ENCODE measurements at places on chromosomes 2 and 18. TPM values are rescaled to one million over a fixed set of nuclear protein-coding genes. Genes with fewer than 3 reads are reported as not detected.
A peak's percentile ranks its signal among the peaks of the same experiment; 100 is the strongest.

LGALSL gene
- total RNA-seq = 12.2 TPM

NRBP1 gene
- total RNA-seq = 65.9 TPM

DNA sequence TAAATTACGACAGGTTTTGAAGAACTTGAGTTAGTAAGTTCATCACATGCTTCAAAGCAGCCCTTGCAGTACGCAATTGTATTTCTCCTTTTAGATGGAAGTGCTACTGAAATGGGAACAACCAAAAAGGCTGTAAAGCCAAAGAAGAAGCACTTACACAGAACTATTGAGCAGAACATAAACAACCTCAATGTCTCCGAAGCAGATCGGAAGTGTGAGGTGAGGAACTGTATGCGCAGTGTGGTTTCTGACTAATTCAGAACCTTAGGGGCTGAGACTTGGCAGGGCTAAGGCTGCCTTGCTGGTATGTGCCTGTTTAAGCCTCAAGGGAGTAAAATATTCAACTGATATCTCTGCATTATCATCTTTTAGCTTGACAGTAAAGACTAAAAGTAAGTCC, 8.4 kb downstream of the NCAPH start:
- no peak overlapping the region for H3K27ac ChIP-seq
- H3K36me3 ChIP-seq = peaks cover 16% of the 10 kb centered on the region
- H3K27me3 ChIP-seq = no peaks in the 10 kb centered on the region
- no peak for DNase-seq
- no peaks in the 10 kb centered on the region for H3K4me1 ChIP-seq

DNA sequence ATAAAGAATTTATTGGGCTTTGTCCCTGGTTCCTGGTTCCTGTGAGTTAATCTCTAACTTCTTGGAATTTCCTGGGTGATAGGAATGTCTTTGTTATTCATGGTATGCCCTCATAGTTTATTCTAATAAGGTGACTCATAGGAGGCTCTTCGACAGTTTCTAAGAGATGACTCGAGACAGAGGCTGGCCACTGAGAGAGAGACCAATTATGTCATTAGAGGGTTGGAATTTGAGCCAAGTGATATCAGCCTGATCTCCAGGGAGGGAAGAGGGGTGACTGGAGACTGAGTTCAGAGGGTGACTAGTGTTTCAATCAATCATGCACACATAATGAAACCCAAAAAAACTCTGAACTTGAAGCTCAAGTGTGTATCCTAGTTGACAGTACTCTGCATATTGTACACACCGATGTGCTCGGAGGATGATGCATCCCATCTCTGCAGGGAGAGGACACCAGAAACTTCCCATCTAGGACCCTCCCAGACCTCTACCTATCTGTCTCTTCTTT, 185.7 kb downstream of the MTCL1 start:
- H3K27ac ChIP-seq = no peak overlapping the region
- peak; percentile 13 for DNase-seq
- no peaks in the 10 kb centered on the region for H3K4me1 ChIP-seq
- no peak overlapping the region for H3K4me3 ChIP-seq
- H3K27me3 ChIP-seq = no peaks in the 10 kb centered on the region

DNA sequence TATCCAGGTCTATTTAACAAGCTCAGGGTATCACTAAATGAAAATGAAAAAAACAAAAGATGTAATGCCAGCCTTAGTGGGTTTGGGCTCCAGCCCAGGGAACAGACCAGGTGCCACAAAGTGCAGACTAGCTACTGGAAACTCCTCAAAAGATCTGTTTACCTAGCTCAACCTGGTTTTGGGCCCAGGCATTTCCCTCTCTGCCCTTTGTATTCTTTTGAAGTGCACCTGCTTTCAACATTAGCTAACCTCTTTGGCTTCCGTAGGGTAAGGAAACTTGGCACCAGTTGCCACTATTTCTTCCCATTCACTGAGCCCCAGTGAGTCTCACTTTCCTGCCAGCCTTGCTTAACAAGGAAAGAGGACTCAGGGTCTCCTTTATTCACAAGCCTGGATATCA, 123.6 kb upstream of the CDCA7 start:
- no peaks in the 10 kb centered on the region for H3K27me3 ChIP-seq
- H3K4me1 ChIP-seq = peaks cover 13% of the 10 kb centered on the region

- H3K27me3 ChIP-seq = peaks cover 3% of the 10 kb centered on the region
- no peaks in the 10 kb centered on the region for H3K4me1 ChIP-seq
- no peak overlapping the region for H3K27ac ChIP-seq
- H3K36me3 ChIP-seq = no peaks in the 10 kb centered on the region
Observed at GRCh38 chr2:233700028-233700635, 7.4 kb downstream of the UGT1A6 start.

DNA sequence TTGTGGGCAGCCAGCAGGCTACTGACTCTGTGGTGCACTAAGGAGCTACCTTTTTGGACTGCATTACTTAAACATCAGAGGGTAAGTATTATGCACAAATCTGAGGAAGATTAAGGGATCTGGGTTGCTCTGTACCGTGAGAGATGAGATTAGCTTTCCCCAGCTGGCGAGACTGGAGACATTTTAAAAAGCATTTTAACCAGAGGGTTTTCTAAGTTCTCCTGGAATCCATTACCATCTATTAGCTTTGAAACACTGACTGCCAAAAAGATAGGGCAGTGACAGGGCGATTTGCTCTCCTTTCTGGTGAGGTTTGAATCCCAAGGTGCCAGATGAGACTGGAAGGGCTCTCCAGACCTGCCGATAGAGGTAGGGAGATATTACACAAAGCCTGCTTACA, 63.2 kb downstream of the LYPD6 start:
- DNase-seq = no peak
- H3K27me3 ChIP-seq = no peaks in the 10 kb centered on the region
- no peaks in the 10 kb centered on the region for H3K36me3 ChIP-seq
- H3K4me3 ChIP-seq = no peak overlapping the region
- no peak overlapping the region for H3K27ac ChIP-seq

DNA sequence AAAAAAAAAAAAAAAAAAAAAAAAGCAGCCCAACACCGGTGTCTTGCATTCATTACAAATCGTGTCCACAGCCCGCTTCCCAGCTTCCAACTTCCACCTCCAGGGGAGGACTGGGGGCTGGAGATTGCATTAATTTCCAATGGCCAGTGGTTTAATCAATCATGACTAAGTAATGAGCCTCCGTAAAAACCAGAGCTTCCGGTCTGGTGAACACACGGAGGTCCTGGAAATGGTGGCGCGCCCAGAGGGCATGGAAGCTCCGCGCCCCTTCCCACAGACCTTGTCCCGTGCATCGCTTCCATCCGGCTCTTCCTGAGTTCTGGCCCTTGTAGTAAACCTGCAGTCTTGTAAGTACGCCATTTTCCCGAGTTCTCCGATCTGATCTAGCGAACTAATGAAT, 43.6 kb downstream of the EEF1B2 start:
- no peak overlapping the region for H3K4me3 ChIP-seq
- no peaks in the 10 kb centered on the region for H3K4me1 ChIP-seq
- H3K27me3 ChIP-seq = no peaks in the 10 kb centered on the region
- H3K36me3 ChIP-seq = no peaks in the 10 kb centered on the region
- DNase-seq = no peak

DNA sequence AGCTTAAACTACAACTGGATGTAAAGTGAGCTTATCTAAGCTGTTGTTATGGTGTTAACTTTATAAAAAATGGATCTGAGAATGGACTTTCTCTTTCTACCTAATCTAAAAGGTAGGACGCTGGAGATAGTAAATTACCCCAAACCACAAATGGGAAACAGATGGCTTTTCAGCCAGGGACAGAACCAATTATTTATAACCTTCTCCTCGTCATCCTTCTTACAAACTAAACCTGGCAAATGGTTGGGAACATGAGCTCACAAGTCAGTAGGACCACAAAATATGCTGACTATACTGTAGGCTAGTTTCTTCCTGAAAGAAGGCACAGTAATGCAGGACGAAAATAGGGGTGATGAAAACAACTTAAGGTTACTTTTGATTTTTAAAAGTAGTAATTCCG, 32.7 kb upstream of the ZDBF2 start:
- no peaks in the 10 kb centered on the region for H3K4me1 ChIP-seq
- H3K36me3 ChIP-seq = no peaks in the 10 kb centered on the region
- H3K4me3 ChIP-seq = no peak overlapping the region
- H3K27me3 ChIP-seq = no peaks in the 10 kb centered on the region
- H3K27ac ChIP-seq = no peak overlapping the region

- DNase-seq = no peak
- no peak overlapping the region for H3K4me3 ChIP-seq
- H3K27ac ChIP-seq = no peak overlapping the region
- peaks cover 14% of the 10 kb centered on the region for H3K4me1 ChIP-seq
- no peaks in the 10 kb centered on the region for H3K27me3 ChIP-seq
Observed at GRCh38 chr2:172226244-172227061, 123.8 kb upstream of the DLX2 start.

GPR45 gene
- not detected for total RNA-seq

DNA sequence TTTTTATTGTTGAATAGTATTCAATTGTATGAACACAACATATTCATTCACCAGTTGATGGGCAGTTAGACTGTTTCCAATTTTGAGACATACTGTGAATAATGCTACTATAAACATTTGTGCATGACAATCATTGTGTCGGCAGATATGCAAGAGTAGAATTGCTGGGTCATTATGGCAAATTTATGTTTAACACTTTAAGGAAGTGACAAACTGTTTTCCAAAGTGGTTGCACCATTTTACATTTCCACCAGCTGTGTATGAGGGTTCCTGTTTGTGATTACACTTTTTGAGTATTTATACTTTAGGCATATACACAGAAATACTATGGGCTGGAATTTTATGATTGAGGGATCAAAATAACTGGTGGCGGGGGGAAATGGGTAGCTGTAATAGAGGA, 61.2 kb downstream of the MAP4K3 start:
- H3K4me3 ChIP-seq = no peak overlapping the region
- no peak for DNase-seq
- no peaks in the 10 kb centered on the region for H3K4me1 ChIP-seq
- no peak overlapping the region for H3K27ac ChIP-seq
- H3K36me3 ChIP-seq = peaks cover 7% of the 10 kb centered on the region
- H3K27me3 ChIP-seq = no peaks in the 10 kb centered on the region

SERPINB3 gene
- total RNA-seq = not detected

- H3K4me1 ChIP-seq = peaks cover 3% of the 10 kb centered on the region
- H3K27ac ChIP-seq = no peak overlapping the region
- H3K27me3 ChIP-seq = no peaks in the 10 kb centered on the region
- H3K4me3 ChIP-seq = no peak overlapping the region
- DNase-seq = no peak
Observed at GRCh38 chr2:101546376-101547058, 71.6 kb upstream of the RFX8 start.

- peak overlapping the region; percentile 99 for H3K4me3 ChIP-seq
- no peak for DNase-seq
- peaks cover 7% of the 10 kb centered on the region for H3K36me3 ChIP-seq
- peak overlapping the region; percentile 81 for H3K27ac ChIP-seq
Observed at GRCh38 chr2:231057590-231057989, 923 bp downstream of the PSMD1 start.

- peaks cover 56% of the 10 kb centered on the region for H3K4me1 ChIP-seq
- peak; percentile 71 for DNase-seq
- no peaks in the 10 kb centered on the region for H3K36me3 ChIP-seq
- H3K27me3 ChIP-seq = no peaks in the 10 kb centered on the region
- peak overlapping the region; percentile 29 for H3K27ac ChIP-seq
- H3K4me3 ChIP-seq = no peak overlapping the region
Observed at GRCh38 chr2:120847700-120848321, 112.1 kb downstream of the GLI2 start.

DNA sequence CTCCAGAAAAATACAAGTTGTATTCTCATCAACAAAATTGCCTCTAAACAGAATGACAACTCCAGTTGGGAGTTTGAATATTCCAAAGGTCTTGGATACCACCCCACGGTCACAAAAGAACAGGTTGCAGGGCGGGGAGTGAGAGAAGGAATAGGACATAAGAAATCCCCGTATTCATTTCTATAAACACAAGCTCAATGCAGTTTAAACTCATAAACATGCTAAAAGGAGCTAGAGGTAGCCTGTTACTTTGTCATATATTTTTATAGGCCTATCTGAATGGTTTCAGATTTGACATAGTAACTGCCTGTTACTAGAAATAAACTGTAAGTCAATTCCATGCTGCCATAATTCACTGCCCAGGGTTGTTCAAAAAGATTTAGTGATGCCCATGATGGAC, 567.5 kb downstream of the BCL11A start:
- no peaks in the 10 kb centered on the region for H3K36me3 ChIP-seq
- H3K27ac ChIP-seq = no peak overlapping the region
- no peaks in the 10 kb centered on the region for H3K27me3 ChIP-seq

TBC1D8 gene
- total RNA-seq = 21.5 TPM

DNA sequence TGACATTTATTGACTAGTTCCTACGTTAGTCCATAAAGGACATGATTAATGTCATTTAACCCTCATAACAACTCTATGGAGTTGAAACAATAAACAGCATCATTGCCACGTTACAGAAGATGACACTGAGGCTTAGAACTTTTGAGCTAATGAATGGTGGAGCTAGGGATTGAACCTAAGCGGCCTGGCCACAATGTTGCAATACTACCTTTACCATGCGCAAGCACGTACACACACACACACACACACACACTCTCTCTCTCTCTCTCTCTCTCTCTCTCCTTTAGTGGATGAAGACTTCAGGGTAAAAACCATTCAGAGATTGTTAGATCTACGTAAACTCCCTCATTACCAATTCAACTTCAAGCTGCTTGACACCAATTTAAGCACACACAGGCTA, 875 bp upstream of the MAP3K19 start:
- DNase-seq = no peak
- H3K27ac ChIP-seq = no peak overlapping the region
- no peaks in the 10 kb centered on the region for H3K27me3 ChIP-seq
- H3K4me3 ChIP-seq = no peak overlapping the region
- peaks cover 3% of the 10 kb centered on the region for H3K4me1 ChIP-seq

GRCh38 chr18:13934058-13934457, 18.7 kb upstream of the MC2R start:
- H3K27ac ChIP-seq = no peak overlapping the region
- peaks cover 16% of the 10 kb centered on the region for H3K4me1 ChIP-seq
- DNase-seq = no peak
- no peaks in the 10 kb centered on the region for H3K27me3 ChIP-seq
- H3K36me3 ChIP-seq = no peaks in the 10 kb centered on the region

DNA sequence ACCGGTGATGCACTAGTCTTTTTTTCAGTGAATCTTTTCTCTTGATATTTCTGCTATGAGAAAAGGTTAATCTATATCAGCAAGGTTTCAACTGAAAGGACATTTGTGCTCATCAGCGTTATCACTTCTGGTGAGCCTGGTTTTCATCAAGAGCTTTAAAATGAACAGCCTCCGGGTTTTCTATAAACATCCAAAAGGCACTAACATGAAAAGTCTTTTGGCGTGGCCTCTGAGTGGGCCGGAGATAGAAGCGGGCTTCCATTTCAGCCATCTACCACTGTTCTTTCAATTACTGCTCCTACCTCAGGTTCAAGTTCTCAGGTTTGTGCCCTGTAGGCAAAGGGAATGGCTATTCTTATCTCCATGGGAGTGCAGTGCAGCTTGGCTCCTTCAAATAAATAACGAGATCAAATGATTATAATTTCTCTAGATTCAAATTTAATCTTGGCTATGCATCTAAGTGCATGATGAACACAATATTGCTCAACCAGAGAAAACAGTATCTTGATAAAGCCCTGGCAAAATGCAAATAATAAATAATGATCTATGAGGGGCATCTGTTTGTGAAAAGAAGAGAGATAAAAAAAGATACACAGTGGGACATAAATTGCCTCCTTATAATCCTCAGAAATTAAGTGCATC, 314.8 kb downstream of the CDH2 start:
- no peak for DNase-seq
- no peaks in the 10 kb centered on the region for H3K27me3 ChIP-seq
- H3K27ac ChIP-seq = no peak overlapping the region
- peaks cover 11% of the 10 kb centered on the region for H3K4me1 ChIP-seq

- H3K36me3 ChIP-seq = no peaks in the 10 kb centered on the region
- no peak overlapping the region for H3K4me3 ChIP-seq
- no peaks in the 10 kb centered on the region for H3K4me1 ChIP-seq
- no peak for DNase-seq
- no peaks in the 10 kb centered on the region for H3K27me3 ChIP-seq
Observed at GRCh38 chr18:31577195-31577594, 14.5 kb upstream of the TTR start.

NPPC gene
- total RNA-seq = 1.5 TPM

All from muscle of leg (tissue), 16 donors.